Naive thymus-derived CD8-positive, alpha-beta T cell (primary cell): ENCODE measurements at places on chromosomes 11 and 22. TPM values are rescaled to one million over a fixed set of nuclear protein-coding genes. Genes with fewer than 3 reads are reported as not detected.

MPEG1 gene
- total RNA-seq, result 5.9 TPM

GRCh38 chr11:76663912-76664440 is 6.6 kb downstream of the LRRC32 start:
- DNase-seq, result no peak

TMEM9B gene
- 31.6 TPM for total RNA-seq

- DNase-seq, result no peak
Observed at GRCh38 chr11:76577226-76577920, 93.2 kb downstream of the LRRC32 start.

DNA sequence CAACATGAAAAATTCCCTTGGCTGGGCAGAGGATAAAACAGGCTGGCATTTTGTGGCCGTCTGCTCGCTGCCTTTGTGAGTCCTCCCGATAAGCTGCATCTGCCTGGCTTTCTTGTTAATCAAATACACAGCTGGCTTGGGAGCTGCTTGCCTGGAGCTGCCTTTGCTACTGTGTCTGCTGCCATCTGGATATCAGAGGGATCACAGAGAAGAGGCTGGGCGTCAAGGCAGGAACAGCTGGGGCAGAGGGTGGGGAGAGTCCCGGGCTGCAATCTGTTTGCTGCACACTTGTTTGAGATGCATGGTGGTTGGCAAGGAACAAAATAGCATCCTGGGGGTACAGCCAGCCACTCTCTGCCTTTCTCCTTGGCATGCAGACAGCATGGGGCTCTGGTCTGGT is 36.0 kb downstream of the COMMD9 start:
- no peak for DNase-seq

DNA sequence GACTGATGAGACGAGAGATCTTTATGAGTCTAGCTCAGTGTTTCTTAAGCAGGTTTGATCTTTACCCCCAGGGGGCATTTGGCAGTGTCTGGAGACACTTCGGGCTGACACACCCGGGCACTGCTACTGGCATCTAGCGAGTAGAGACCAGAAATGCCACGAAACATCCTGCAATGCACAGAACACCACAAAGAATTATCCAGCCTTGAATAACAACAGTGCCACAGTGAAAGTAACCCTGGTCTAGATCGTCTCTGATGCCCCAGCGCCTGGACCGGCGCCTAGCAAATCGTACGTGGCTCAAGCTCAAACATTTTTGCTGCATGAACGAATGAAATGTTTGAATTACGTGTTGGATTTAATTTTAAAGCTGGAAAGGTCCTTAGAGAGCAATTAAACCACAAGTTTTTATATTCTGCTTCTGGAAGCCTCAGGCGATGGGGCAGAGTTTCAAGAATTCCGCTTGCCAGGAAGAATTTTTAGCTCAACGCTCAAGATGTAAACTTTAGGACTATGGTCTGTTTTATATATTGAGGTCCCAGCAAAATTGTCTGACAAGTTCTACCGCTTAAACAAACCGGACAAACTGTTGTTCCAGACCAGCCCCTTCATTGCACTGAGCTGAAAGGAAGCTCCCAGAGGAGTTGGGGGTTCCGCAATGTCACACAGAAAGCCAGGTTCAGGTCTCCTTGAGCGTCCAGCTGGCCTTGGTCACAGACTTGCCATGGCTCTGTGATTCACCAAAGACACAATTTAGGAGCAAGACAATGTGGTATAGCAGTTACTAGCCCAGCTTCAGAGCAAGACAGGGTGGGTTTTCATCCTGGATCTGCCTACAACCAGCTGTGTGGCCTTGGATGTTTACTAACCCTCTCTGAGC is 44.2 kb upstream of the SMTN start:
- no peak for DNase-seq

DNA sequence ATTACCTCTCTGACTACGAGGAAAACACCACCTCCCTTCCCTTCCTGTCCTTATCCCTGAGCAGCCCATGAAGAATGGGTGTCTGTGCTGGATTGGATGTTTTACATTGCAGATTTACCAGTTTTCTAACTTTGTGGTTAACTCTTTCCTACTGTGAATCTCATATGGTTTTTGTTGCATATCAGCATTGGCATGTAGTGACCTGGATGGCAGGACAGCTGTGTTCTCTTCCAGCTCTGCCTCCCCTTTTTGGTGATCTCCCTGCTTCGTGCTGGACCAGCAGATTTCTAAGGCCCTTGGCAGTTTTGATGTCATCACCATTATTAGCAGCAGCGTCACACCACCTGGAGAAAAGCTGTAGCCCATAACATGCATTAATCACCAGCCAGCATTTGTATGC is 26.7 kb downstream of the OR6Q1 start:
- DNase-seq, result no peak

DNA sequence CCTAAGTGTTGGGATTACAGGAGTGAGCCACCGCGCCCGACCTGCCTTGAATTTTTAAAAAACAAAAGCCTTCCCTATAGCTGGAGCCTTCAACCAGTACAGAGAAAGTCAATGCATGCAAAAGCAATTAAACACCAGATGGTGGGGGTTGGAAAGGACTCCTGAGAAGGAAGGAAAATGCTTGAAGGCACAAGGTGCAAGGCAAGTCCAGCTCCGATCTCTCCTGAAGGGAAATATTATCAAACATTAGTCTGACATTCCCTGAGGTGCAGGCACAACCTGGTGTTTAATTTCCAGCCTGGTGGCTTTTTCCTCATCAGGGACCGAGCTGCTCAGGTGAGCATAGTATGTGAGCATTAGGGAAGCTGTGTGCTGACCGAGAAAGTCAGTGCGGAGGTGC is 12.9 kb upstream of the RAPSN start:
- DNase-seq, result no peak

MUC2 gene
- total RNA-seq, result not detected

DNA sequence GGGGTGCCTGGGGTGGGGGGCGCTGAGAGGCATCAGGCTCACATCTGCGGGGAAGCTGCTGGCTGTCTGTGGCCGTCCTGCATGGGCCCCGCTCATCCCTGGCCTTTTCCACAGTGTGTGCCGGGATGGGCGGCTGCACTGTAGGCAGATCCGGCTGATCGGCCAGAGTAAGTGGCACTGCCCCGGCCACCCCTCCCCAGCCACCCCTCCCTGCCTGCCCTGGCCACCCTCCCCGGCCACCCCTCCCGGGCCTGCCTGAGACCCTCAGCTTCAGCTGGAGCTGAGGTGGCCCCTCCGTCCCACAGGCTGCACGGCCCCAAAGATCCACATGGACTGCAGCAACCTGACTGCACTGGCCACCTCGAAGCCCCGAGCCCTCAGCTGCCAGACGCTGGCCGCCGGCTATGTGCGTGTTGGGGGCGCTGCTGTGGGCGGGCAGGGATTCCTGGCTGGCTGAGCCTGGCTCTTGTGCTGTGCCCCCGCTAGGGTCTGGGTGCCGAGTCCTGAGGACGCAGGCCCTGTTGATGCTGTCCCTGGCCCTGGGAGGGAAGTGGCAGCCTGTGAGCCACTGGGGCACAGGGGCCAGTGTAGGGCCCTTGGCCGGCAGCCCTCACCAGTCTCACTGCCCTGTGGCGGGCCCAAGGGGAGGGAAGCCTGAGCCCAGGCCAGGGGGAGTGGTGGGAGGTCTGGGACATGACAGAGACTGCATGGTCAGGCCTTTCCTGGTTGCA is 10.9 kb downstream of the MUC2 start:
- DNase-seq, result no peak

DNA sequence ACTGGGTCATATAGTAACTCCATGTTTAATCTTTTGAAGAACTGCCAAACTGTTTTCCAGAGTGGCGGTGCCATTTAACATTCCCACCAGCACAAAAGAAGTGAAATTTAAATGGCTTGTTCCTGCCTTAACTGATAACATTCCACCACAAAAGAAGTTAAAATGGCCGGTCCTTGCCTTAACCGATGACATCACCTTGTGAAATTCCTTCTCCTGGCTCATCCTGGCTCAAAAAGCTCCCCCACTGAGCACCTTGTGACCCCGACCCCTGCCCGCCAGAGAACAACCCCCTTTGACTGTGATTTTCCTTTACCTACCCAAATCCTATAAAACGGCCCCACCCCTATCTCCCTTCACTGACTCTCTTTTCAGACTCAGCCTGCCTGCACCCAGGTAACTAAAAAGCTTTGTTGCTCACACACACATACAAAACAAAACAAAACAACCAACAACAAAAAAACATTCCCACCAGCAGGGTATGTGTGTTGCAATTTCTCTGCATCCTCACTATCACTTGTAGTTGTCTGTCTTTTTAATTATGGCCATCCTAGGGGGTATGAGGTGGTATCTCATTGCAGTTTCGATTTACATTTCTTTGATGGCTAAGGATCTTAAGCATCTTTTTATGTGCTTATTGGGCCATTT is 109.0 kb downstream of the FAR1 start:
- DNase-seq, result no peak

CELSR1 gene
- 0.82 TPM for total RNA-seq

OR51B4 gene
- total RNA-seq, result not detected

DNA sequence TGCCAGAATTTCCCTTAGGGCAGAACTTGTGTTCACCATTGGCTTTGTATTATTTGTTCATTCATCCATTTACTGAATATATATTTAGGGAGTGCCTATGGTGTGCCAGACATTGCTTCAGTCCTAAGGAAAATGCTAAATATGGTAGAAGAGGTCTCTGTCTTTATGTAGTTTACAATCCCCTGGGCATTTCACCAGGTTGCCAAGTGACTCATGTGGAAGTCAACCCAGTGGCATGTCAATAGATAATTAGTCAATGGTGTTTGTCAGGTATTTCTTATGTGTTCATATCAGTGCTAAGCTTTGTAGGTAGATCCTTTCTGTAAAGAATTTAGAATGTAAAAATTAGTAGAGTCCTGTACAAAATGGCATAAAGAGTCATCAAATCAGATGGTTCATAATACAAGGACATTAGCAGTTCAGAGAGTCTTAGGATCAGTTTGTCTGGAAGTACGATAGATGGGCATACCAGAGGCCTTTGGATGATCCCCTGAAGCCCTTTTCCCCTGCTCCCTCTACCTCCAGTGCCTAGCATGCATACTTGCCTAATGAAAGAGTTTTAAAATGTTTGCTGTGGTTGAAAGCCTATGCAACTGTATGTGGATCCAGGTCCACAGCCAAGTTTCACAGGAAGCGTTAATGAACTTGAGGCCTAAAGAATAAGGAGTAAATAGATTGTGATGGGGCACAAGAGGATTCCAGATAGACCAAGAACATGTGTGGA is 58.5 kb upstream of the SESN3 start:
- no peak for DNase-seq

GRCh38 chr11:70578831-70579230 is 180.5 kb downstream of the CTTN start:
- no peak for DNase-seq

GRCh38 chr11:86390487-86390886 is 15.8 kb downstream of the CCDC81 start:
- DNase-seq, result no peak

DNA sequence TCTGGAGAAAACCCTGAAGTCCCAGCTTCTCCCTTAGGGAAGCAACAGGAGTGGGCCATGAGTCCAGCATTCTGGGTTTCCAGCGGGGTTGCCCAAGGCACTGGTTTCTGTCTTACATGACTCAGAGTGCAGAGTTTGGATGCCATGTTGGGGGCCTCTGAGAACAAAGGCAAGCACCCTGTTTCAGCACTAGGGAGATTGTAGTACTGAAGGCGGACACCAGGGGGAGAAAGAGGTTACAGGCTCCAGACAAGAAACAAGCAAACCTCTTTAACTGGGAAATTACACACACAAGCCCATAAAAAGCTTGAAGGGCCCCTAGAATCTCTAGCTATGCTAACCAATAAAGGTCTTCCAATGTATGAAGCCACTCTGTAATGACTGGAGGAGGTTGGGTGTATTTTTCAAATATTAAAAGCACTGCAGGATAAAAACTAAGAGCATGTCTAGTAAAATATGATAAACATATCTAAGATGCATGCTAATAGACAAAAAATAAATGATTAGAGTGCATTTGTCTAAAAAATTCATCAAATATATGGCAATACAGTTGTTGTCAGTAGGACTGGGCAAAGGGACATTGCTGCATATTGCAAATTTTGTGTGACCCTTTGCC is 7.1 kb downstream of the MS4A6E start:
- DNase-seq, result peak; percentile 11

DNA sequence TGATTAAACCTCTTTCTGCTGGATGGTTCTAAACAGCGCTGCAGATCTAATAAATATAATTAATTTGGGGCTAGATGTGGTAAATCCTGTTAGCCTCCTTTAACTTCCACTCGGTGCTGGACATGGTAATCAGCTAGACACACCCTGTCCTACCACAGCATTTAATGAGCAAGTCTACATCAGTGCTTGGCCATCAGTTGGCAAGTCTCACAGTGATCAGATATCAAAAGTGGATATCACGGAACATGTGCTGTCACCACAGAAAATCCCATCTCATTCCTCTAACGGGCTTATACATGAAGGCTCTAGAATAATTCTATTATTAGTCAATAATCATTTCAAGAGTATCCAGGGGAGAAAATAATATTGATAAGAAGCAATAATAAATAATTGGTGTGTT is 5.6 kb upstream of the USP28 start:
- no peak for DNase-seq

GRCh38 chr22:29011240-29012100 is 50.2 kb downstream of the C22orf31 start:
- DNase-seq, result no peak

SEPTIN3 gene
- total RNA-seq, result not detected

- no peak for DNase-seq
Observed at GRCh38 chr11:44960200-44960845, 9.6 kb upstream of the TP53I11 start.

FDXACB1 gene
- 6.1 TPM for total RNA-seq

DNA sequence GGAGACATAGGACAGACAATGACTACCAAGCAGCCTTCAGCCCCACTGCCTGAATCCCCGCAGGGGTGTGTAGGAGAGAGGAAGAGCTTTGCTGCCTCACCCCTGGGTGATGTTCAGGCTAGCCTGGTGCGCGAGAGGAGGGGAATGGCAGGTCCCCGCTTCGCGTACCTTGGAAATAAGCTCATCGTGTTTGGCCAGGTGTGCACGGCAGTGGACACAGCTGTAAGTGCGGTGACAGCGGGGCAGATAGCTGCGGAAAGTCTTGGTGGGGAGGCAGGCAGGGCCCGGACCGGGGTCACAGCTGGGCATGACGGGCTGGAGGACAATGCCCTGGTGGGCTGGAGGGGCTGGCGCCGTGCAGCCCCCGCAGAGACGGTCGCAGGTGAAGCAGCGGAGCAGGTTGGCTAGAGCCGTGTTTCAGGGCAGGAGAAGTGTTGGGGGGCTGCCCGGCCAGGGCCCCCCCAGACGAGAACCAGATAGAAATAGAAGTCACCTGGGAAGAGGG is 2.9 kb downstream of the YPEL4 start:
- DNase-seq, result no peak

GRCh38 chr22:49007013-49007653 is 820.5 kb downstream of the BRD1 start:
- DNase-seq, result no peak
